ENCODE measurements at places on chromosomes 4 and X. TPM values are rescaled to one million over a fixed set of nuclear protein-coding genes. Genes with fewer than 3 reads are reported as not detected.

- DNase-seq = no peak
- H3K27me3 ChIP-seq = no peaks in the 10 kb centered on the region
- no peaks in the 10 kb centered on the region for H3K36me3 ChIP-seq
- H3K4me1 ChIP-seq = no peaks in the 10 kb centered on the region
- H3K27ac ChIP-seq = no peak overlapping the region
Measured at GRCh38 chr4:113556382-113557134, 205.0 kb downstream of the CAMK2D start.

- H3K4me1 ChIP-seq = no peaks in the 10 kb centered on the region
- no peak for DNase-seq
- no peak overlapping the region for H3K27ac ChIP-seq
- no peaks in the 10 kb centered on the region for H3K36me3 ChIP-seq
- no peaks in the 10 kb centered on the region for H3K27me3 ChIP-seq
Measured at GRCh38 chrX:54483946-54484345, 12.1 kb downstream of the FGD1 start.

DNA sequence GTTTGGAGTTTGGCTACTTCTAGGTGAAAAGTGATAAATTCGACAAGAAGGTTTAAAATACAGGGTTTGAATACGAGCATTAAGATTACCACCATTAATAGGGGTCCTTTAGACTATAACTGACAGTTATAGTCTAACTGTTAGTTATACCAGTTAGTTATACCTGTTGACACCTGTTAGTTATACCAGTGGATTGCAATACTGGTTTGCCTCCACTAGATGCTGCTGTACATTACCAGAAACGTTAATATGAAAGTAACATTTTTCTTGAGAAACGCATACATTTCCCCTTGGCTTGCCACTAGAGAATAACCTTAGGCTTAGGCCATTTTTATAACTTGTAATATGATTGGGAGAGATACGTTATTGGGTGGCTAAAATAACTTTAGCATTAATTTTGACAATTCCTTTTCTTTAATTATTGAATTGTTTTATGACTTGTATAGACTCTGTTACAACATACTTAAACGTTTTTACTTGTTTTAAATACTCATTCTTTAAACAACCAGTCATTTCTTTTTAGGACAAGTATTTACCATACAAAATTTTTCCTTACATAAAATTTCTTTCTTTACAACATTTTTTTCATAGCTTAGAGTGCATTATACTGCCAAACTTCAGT, 911.2 kb downstream of the FSTL5 start:
- H3K4me3 ChIP-seq = no peak overlapping the region
- DNase-seq = no peak
- no peak overlapping the region for H3K27ac ChIP-seq
- no peaks in the 10 kb centered on the region for H3K36me3 ChIP-seq

- no peak for DNase-seq
- H3K4me3 ChIP-seq = no peak overlapping the region
- no peaks in the 10 kb centered on the region for H3K36me3 ChIP-seq
- no peaks in the 10 kb centered on the region for H3K4me1 ChIP-seq
- no peaks in the 10 kb centered on the region for H3K27me3 ChIP-seq
Measured at GRCh38 chrX:125895518-125895917, 270.6 kb downstream of the DCAF12L2 start.

The NR3C2 gene
- 11.5 TPM for total RNA-seq

All from liver (tissue), 10 donors.